HuH-7.5 (cell line): ENCODE measurements at places on chromosomes 6 and 20.

GRCh38 chr6:115396112-115396906 is 664.4 kb downstream of the FRK start:
- DNase-seq, result no peak

DNA sequence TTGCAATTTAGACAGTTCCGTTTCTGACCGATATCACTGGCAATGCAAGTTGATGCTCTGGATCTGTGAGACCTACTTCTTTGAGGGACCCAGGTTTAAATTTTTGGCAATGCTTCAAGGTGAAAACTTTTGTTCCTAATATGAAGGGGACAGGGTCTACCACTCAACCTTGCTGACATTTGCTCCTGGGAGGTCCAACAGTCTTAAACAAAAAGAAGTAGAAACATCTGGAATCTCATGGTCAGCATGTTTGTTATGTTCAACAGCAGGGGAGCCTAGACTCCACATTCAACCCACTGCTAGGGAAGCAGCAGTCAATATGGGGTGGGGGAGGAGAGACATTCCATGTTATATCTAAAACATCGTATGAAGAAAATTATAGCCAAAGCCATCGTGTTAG is 196.4 kb downstream of the SIM1 start:
- DNase-seq, result no peak

GRCh38 chr20:44112456-44112855 is 74.5 kb downstream of the JPH2 start:
- no peak for DNase-seq

DNA sequence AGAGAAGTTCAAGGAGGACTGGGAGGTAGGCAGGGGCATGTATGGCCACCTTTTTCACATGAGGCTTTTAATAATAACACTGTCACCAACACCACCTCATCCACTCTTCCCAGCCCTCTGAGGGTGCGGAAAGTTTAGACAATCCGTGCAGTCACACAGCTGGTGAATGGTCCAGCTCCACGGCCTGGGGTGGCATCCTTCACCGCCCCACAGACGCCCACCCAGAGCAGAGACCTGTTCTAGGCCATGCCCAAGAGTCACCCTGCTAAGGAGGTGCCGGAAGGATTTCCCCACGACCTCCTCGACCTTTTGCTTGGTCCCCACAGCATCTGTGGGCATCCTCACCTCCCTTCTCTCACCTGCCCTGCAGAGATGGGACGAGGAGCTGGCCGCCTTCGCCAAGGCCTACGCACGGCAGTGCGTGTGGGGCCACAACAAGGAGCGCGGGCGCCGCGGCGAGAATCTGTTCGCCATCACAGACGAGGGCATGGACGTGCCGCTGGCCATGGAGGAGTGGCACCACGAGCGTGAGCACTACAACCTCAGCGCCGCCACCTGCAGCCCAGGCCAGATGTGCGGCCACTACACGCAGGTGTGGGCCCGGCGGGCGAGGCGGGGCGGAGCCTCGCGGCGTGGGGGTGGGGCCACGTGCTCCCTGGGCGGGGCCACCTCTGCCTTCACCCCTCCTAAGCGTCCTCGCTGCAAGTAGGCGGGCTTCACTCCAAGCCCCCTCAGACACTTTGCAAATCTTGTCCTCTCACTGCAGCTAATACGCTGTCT is 4.4 kb downstream of the PI16 start:
- DNase-seq, result no peak

DNA sequence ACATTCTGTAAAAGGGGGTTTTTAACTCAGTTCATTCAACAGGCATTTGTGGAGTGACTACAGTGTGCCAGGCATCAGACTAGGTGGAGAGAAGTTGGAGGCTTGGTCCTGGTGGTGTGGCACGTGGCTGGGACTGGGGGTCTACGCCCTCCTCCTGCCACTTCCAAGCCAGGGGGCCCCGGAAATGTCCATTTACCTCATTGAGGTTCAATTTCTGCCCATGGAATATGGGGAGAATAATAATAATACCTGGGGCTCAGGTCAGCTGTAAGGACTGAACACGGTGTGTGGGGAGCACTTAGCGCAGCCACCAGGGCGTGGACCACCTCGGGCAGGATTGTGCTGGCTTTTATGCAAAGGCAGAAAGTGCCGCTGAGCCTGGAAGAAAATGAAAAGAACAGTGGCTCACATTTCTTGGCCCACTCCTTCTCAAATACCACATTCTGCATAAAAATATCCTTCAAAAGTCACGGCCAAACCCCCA is 229.4 kb downstream of the ANKRD60 start:
- DNase-seq, result no peak

DNA sequence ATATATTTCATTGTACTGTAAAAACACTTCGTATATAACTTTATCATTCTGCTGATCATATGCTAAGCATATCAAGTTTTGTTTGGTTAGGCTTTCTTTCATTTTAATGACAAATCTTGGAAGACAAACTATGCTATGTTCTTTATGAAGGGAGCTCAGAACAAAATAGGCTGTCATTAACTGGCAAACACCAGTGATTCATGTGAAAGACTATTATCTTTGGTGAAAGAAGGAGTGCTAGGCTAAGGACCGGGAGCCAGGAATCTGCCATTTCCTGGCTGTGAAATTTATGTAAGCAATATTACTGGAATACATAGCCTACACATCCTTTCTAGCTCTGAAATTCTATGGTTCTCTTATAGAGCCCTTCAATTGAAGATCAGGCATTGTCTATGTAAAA is 136.2 kb upstream of the CCN2 start:
- no peak for DNase-seq

- no peak for DNase-seq
Observed at GRCh38 chr6:18141805-18142590, 12.9 kb downstream of the TPMT start.

- no peak for DNase-seq
Observed at GRCh38 chr6:89475101-89475500, 42.1 kb downstream of the ANKRD6 start.

DNA sequence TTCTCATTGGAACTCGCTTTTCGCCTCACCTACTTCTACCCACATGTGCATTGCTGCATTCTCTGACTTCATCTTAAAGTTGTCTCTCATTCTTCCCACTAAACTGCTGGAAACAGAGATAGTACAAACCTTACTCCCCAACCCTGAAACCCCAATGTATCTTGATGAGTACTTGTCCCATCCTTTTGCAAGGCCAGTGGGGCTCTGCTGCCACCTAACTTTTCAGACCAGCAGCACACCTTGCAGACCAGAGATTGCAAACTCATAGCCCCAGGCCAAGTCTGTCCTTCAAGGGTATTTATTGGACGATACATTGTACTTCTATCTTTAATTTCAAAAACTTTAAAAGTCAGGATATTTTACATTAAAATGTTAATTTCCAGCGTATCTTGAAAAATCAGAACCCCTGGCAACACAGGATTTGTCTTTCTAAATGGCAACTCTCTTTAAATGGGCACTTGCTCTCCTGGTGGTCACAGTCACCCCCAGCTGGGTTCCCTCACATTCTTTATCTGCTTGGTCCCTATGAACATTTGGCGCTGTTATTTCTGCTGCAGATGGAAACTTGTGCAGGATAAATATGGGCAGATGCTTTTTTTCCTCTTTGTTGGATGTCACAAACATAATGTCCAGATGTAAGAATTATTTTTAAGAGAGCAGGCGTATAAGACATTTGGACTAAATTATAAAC is 83.9 kb downstream of the SOD2 start:
- no peak for DNase-seq

DNA sequence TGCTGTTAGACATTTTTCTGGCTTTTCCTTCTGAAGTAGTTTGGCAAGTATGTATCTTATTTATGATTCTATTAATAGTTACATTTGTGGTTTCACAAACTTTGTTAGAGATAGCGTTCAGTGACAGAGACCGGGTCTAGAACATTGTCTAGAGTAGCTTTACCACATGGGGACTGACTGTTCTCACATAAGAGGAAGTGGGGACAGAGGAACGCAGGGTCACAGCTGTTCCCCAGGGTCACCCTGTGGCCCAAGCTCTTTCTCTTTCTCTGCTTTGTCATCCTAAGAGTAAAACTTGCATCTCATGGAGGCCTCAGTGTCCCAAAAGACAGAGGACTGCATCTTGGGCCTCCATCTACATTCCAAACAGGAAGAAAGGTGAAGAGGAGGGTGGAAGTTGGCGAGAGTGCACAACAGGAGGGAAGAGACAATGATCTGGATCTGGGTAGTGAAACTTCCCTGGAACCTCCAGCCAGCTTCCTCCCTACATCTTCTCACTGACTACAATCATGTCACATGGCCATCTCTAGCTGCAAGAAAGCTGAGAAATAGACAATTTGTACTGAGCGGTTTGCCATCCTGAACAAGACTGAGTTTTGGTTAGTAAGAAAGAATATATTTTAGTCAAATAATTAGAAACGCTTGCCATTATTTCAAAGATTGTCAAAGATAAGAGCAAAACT is 645.8 kb upstream of the ARID1B start:
- DNase-seq, result no peak

DNA sequence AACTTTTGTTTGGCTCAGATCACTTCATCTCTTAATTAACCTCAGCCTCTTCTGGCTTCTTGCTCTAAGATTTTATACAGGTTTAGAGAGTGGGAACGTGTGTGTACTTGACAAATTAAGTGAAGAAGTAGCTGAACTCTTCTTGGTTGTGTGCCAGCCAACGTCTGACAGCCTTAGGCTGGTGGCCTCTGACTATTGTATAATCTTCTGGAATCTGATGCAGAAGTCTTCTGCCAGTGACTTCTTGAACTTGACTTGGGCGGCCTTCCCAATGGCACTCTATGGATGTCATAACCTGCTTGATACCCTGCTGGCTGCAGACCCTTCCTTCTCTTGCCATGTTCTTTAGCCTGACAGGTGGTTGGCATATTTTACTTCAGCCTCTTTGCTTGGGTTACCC is 660.5 kb downstream of the DOK5 start:
- DNase-seq, result no peak
